ENCODE measurements at places on chromosomes 6 and 20. TPM values are rescaled to one million over a fixed set of nuclear protein-coding genes. Genes with fewer than 3 reads are reported as not detected.
A peak's percentile ranks its signal among the peaks of the same experiment; 100 is the strongest.

DNA sequence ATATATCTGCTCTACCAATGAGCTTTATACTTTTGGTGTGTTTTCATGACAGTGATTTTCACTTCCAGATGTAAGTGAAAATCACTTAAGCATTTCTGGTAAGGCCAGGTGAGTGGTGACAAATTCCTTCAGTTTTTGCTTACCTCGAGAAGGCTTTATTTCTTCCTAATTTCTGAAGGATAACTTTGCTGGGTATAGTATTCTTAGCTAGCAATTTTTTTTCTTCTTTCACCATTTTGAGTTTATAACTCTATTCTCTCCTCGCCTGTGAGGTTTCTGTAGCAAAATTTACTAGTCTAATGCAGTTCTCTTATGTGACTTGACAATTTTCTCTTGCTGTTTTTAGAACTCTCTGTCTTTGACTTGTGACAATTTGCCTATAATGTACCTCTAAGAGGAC lies 7.1 kb downstream of the FHL5 start:
- no peaks in the 10 kb centered on the region for H3K27me3 ChIP-seq
- no peak overlapping the region for H3K4me3 ChIP-seq
- no peaks in the 10 kb centered on the region for H3K36me3 ChIP-seq
- no peaks in the 10 kb centered on the region for H3K4me1 ChIP-seq
- DNase-seq, result no peak

The STXBP5 gene
- total RNA-seq, result 27.6 TPM

GRCh38 chr6:56318851-56319250 lies 71.5 kb upstream of the COL21A1 start:
- H3K27ac ChIP-seq, result no peak overlapping the region
- DNase-seq, result no peak
- H3K36me3 ChIP-seq, result no peaks in the 10 kb centered on the region
- no peak overlapping the region for H3K4me3 ChIP-seq

DNA sequence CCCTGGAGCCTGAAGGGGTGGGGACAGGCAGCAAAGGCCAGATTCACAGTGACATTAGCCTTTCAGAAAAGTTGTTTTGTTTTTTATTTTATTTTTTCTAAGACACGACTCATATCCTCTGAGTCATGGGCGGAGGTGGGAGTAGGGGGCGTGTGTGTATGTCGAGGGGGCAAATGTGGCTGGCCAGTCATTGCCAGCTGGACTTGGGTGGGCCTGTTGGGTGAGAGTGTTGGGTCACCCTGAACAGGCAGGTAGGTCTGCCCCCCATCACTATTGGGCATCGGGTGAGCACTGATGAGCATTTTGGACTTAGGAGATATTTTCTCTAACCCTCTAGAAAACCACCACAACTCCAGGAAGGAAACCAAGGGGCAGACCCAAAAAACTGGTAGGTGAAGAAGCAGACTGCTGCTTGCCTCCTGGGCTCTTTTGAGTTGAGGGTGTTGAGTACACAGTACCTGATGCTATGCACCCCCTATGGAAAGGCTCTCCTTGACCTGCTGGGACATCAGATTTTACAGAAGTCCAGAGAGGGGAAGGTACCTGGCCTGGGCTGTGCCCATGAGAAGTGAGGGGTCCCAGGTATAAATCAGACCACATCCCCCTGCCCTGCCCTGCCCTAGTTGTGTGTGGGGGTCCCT lies 5.6 kb downstream of the SMIM29 start:
- H3K4me1 ChIP-seq, result peaks cover 23% of the 10 kb centered on the region
- no peak overlapping the region for H3K4me3 ChIP-seq
- no peak overlapping the region for H3K27ac ChIP-seq
- H3K27me3 ChIP-seq, result no peaks in the 10 kb centered on the region

- H3K4me1 ChIP-seq, result no peaks in the 10 kb centered on the region
- no peaks in the 10 kb centered on the region for H3K36me3 ChIP-seq
- DNase-seq, result peak; percentile 46
- no peak overlapping the region for H3K27ac ChIP-seq
- H3K4me3 ChIP-seq, result no peak overlapping the region
Observed at GRCh38 chr6:41659935-41660334, 21.7 kb downstream of the MDFI start.

The CASS4 gene
- total RNA-seq, result 11.3 TPM

The CD40 gene
- total RNA-seq, result 30.7 TPM

DNA sequence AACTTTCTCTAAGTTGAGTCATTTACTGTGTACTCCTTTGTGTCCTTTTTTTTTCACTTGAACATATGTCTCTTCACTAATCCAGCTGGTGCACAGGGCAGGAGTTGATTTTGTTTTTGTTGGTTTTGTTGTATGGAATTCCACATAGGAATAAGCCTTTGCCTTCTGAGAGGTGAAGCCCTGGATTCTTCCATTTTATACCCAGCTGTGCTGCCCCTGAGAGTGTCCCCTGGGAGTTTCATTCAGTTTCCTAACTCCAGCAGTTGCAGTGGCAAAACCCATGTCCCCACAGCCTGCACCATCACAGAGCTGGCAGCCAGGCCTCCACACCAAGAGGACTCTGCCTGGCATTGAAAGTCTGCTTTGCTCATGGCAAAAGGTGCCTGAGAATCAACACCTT lies 107.3 kb upstream of the SYNDIG1 start:
- H3K36me3 ChIP-seq, result no peaks in the 10 kb centered on the region
- no peaks in the 10 kb centered on the region for H3K4me1 ChIP-seq
- no peaks in the 10 kb centered on the region for H3K27me3 ChIP-seq

- H3K4me3 ChIP-seq, result no peak overlapping the region
- H3K27me3 ChIP-seq, result no peaks in the 10 kb centered on the region
- H3K36me3 ChIP-seq, result no peaks in the 10 kb centered on the region
- H3K27ac ChIP-seq, result no peak overlapping the region
- H3K4me1 ChIP-seq, result no peaks in the 10 kb centered on the region
Observed at GRCh38 chr6:5961836-5962235, 44.9 kb downstream of the NRN1 start.

DNA sequence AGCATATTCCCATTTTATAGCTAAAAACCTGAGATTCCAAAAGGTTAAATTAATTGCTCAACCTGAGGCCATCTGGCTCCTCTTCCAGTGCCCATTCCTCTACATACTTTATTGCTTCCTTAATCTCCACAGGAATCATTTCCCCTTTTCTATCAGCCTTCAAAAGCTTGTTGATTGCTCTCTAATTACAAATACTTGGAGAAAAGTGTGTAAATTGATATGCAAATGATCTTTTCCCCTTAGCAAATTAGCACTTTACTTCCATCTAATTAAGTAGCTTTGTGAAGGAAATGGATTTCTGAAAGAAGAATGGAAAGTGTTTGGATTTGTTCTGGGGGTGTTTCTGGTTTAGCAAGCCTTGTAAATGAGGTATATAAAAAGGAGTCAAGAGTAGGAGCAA lies 323.3 kb downstream of the GRIK2 start:
- H3K4me3 ChIP-seq, result no peak overlapping the region
- H3K36me3 ChIP-seq, result no peaks in the 10 kb centered on the region
- no peaks in the 10 kb centered on the region for H3K4me1 ChIP-seq
- DNase-seq, result no peak
- H3K27me3 ChIP-seq, result no peaks in the 10 kb centered on the region

DNA sequence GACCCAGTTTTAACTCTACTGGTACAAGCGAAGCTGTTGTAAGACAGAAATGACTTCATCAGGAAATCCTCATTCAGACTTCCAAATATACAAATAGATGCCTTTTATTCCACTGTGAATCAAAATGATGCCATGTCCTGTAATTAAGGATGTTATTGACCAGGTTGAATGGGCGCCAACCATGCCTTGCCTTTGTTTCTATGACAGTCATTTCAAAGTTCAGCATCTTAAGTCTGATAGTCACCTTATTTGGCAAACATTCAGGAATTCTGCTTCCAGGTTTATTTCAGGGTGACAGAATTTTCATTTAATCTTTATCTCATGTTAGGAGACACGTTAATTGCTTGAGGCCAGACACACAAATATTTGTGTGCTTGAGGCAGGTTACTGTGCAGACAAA lies 592.8 kb upstream of the JAG1 start:
- no peaks in the 10 kb centered on the region for H3K4me1 ChIP-seq
- no peak overlapping the region for H3K27ac ChIP-seq
- no peak for DNase-seq
- H3K36me3 ChIP-seq, result no peaks in the 10 kb centered on the region
- no peak overlapping the region for H3K4me3 ChIP-seq

DNA sequence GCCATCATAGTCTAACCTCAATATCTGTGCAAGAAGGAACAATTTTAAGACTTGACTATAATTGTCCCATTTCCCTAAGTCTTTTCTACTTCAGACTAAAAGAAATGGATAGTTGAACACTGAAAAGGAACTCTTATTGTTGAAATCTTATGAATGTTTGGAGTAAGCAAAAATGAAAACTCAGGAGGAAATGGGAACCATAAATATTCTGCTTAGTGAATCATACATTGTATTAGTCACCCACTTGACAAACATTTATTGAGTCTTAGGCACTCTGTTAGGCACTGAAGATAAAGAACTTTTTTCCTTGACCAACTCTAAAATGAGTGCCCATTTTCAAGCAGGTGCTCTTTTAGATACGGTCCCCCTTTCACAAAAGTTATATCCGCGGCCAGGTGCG lies 8.7 kb downstream of the CCDC170 start:
- no peaks in the 10 kb centered on the region for H3K36me3 ChIP-seq
- peaks cover 18% of the 10 kb centered on the region for H3K4me1 ChIP-seq
- H3K4me3 ChIP-seq, result no peak overlapping the region
- H3K27ac ChIP-seq, result peak overlapping the region; percentile 51
- no peak for DNase-seq
- no peaks in the 10 kb centered on the region for H3K27me3 ChIP-seq

DNA sequence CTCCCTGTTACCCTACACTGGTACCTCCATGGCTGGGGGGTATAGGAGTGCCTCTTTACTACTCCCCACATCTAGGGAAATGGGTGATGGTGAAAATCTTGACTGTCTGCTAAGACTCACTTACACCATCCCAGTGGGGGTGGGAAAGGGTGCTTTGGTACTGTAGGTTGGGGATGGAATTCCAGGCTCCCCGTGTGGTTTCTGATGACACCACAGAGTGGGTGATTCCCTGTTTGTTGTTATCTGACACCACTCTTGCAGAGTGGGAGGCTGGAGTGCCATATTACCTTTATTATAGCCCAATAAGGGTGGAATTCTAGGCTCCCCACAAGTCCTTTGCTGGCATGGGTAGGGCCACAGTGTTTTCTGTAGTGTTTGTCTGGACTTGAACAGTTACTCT lies 264.6 kb upstream of the MAN1A1 start:
- no peak overlapping the region for H3K27ac ChIP-seq
- H3K4me1 ChIP-seq, result no peaks in the 10 kb centered on the region
- no peaks in the 10 kb centered on the region for H3K27me3 ChIP-seq
- H3K4me3 ChIP-seq, result no peak overlapping the region
- no peaks in the 10 kb centered on the region for H3K36me3 ChIP-seq
